Glutamatergic neuron (in vitro differentiated cells): ENCODE measurements at places on chromosomes 2 and 18. TPM values are rescaled to one million over a fixed set of nuclear protein-coding genes. Genes with fewer than 3 reads are reported as not detected.
A peak's percentile ranks its signal among the peaks of the same experiment; 100 is the strongest.

The EPC2 gene
- total RNA-seq = 40.9 TPM

The CPO gene
- total RNA-seq = not detected

The UGT1A10 gene
- not detected for total RNA-seq

The GCG gene
- not detected for total RNA-seq

The MBOAT2 gene
- total RNA-seq = 72.5 TPM

The ABCG5 gene
- total RNA-seq = not detected

The CKAP2L gene
- total RNA-seq = 3.3 TPM

The ANKRD29 gene
- not detected for total RNA-seq

The KCNK3 gene
- total RNA-seq = 21.7 TPM

DNA sequence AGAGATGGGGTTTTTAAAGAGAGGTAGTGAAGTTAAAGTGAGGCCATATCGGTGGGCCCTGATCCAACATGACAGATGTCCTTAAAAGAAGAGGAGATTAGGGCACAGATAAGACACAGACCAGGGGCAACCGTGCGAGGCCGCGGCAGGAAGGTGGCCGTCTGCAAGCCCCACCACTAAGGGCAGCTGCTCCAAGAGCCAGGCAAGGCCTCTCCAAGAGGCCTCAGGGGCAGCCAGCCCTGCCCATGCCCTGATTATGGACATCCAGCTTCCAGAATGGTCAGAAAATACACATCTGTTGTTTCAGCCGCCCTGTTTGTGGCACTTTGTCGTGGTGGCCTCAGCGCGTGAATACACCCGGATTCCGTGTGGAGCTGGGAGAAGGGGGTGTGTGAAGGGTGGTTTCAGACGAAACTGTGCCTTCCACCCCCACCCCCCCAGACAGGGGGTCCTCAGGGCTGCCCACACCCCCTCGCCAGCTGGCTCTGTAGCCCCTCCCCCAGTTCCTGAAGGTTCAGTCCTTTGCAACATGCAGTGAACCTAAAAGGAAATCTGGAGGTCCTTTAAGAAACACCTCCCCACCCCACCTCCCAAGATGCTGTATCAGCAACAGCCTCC is 74.1 kb upstream of the SMAD7 start:
- peaks cover 12% of the 10 kb centered on the region for H3K27me3 ChIP-seq
- no peak overlapping the region for H3K27ac ChIP-seq
- no peaks in the 10 kb centered on the region for H3K36me3 ChIP-seq
- no peaks in the 10 kb centered on the region for H3K4me1 ChIP-seq
- H3K4me3 ChIP-seq = no peak overlapping the region
- DNase-seq = no peak

DNA sequence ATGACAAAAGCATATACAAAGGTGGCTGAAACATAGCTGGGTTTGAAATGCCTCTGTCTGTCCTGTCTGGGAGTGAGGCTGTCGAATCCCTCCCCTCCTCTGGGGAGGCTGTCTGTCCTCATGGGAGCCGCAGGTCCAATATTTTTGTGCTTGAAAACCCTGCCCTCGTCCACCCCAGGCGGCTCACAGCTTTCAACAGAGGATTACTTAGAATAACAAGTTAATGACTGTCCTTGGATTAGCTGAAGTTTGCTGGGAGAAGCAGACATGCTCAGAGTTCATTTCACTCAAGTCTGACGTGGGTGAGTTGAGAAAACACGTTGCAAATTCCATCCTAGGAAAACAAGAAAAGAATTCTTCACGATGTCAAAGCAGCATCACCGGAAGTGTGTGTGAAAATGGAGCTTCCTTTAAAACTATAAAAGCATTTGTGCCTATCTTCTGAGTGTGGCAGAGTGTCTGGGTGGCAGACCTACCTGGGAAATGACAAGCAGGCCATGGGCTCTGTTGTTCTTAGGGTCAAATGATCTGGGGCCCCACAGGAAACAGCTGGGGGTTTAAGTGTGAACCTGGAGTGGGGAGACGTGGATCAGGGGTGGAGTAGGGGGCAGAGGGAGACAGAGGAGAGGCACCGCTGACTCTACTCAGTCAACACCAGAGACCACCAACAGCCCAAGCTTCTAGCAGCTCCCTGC is 77.1 kb downstream of the DDX1 start:
- DNase-seq = no peak
- no peak overlapping the region for H3K4me3 ChIP-seq
- peaks cover 4% of the 10 kb centered on the region for H3K27me3 ChIP-seq
- H3K27ac ChIP-seq = no peak overlapping the region
- peaks cover 17% of the 10 kb centered on the region for H3K4me1 ChIP-seq
- H3K36me3 ChIP-seq = peaks cover 5% of the 10 kb centered on the region

- no peak for DNase-seq
- peaks cover 5% of the 10 kb centered on the region for H3K4me1 ChIP-seq
- no peak overlapping the region for H3K27ac ChIP-seq
Observed at GRCh38 chr2:157747695-157748370, 119.2 kb upstream of the ACVR1C start.

- H3K27ac ChIP-seq = peak overlapping the region; percentile 83
- no peaks in the 10 kb centered on the region for H3K36me3 ChIP-seq
- DNase-seq = peak; percentile 54
- peaks cover 7% of the 10 kb centered on the region for H3K27me3 ChIP-seq
Observed at GRCh38 chr2:239290618-239291474, 110.0 kb downstream of the HDAC4 start.

- DNase-seq = no peak
- no peaks in the 10 kb centered on the region for H3K4me1 ChIP-seq
- H3K36me3 ChIP-seq = no peaks in the 10 kb centered on the region
- H3K27ac ChIP-seq = no peak overlapping the region
- H3K4me3 ChIP-seq = no peak overlapping the region
- peaks cover 2% of the 10 kb centered on the region for H3K27me3 ChIP-seq
Observed at GRCh38 chr2:182852090-182852489, 14.3 kb downstream of the FRZB start.

- no peak overlapping the region for H3K27ac ChIP-seq
- no peak for DNase-seq
- no peaks in the 10 kb centered on the region for H3K4me1 ChIP-seq
- no peak overlapping the region for H3K4me3 ChIP-seq
Observed at GRCh38 chr2:69933254-69933828, 18.4 kb downstream of the MXD1 start.

DNA sequence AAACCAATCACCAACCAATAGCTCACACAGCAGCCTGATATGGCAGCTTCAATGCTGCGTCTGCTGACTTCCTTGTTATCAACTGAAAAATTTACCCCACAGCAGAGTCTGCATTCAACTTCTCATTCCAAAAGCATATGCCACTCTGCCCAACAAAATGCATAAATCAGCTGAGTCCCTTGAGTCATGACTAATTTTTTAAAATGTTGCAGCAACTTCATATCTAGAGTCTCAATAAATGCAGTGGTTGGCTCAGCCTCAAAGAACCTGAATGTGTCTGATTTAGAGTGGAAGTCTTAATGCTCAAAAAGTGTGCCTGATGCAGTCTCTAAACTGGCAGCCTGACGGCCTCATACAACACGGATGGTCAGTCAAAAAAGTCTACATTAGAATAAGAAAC is 46.5 kb downstream of the FARSB start:
- H3K4me3 ChIP-seq = no peak overlapping the region
- H3K27me3 ChIP-seq = peaks cover 2% of the 10 kb centered on the region
- H3K27ac ChIP-seq = no peak overlapping the region
- H3K4me1 ChIP-seq = no peaks in the 10 kb centered on the region

DNA sequence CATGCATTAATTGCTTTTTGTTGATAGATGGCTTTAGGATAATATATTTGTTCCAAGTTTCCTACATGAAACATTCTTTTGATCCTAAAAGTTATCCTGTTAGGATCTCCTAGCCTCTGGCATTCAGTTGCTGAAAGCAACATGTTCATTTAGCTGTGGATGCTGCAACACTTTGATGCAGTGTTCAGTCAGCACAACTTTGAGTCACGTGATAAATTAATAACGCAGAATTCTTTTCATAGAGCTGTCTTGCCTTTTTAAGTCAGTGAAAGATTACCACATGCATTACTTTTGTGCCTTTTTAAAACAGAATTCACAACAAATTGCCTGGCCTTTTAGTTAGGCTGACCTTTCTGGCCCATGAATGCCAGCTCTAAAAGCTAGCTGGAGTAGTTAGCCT is 1467.9 kb upstream of the ZEB2 start:
- peaks cover 5% of the 10 kb centered on the region for H3K36me3 ChIP-seq
- no peak overlapping the region for H3K27ac ChIP-seq
- DNase-seq = no peak
- no peaks in the 10 kb centered on the region for H3K27me3 ChIP-seq
- peaks cover 3% of the 10 kb centered on the region for H3K4me1 ChIP-seq

GRCh38 chr2:11203480-11203879 is 48.2 kb downstream of the SLC66A3 start:
- H3K4me1 ChIP-seq = no peaks in the 10 kb centered on the region
- H3K4me3 ChIP-seq = no peak overlapping the region
- no peak overlapping the region for H3K27ac ChIP-seq
- no peaks in the 10 kb centered on the region for H3K36me3 ChIP-seq
- no peak for DNase-seq

DNA sequence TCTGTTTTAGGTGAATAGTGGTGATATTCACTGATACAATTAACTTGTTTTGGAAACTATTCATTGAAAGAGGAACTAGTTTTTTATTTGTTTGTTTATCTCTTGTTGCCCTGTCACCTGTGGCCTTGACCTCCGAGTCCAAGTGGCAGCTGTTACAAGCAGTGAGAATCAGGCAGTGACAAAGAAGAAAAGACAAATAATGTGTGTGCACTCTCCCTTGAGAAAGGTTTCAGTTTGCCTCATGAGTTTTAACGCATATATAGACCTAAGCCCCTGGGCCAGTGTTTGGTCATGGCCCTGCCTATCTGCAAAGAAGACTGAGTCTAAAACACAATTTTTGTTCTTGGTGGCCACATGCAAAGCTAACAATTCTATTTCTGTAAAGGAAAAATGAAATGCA is 15.3 kb downstream of the KYNU start:
- H3K27ac ChIP-seq = no peak overlapping the region
- H3K36me3 ChIP-seq = no peaks in the 10 kb centered on the region
- no peaks in the 10 kb centered on the region for H3K4me1 ChIP-seq
- DNase-seq = no peak

GRCh38 chr2:226798422-226799210 is 1.0 kb downstream of the IRS1 start:
- H3K36me3 ChIP-seq = no peaks in the 10 kb centered on the region
- DNase-seq = peak; percentile 65
- H3K27ac ChIP-seq = peak overlapping the region; percentile 66
- peak overlapping the region; percentile 86 for H3K4me3 ChIP-seq
- H3K4me1 ChIP-seq = peaks cover 26% of the 10 kb centered on the region
- peaks cover 10% of the 10 kb centered on the region for H3K27me3 ChIP-seq

GRCh38 chr2:218605432-218605831 is 2.3 kb upstream of the PLCD4 start:
- H3K27me3 ChIP-seq = peaks cover 4% of the 10 kb centered on the region
- H3K4me3 ChIP-seq = no peak overlapping the region
- DNase-seq = no peak
- no peak overlapping the region for H3K27ac ChIP-seq
- H3K4me1 ChIP-seq = peaks cover 5% of the 10 kb centered on the region

DNA sequence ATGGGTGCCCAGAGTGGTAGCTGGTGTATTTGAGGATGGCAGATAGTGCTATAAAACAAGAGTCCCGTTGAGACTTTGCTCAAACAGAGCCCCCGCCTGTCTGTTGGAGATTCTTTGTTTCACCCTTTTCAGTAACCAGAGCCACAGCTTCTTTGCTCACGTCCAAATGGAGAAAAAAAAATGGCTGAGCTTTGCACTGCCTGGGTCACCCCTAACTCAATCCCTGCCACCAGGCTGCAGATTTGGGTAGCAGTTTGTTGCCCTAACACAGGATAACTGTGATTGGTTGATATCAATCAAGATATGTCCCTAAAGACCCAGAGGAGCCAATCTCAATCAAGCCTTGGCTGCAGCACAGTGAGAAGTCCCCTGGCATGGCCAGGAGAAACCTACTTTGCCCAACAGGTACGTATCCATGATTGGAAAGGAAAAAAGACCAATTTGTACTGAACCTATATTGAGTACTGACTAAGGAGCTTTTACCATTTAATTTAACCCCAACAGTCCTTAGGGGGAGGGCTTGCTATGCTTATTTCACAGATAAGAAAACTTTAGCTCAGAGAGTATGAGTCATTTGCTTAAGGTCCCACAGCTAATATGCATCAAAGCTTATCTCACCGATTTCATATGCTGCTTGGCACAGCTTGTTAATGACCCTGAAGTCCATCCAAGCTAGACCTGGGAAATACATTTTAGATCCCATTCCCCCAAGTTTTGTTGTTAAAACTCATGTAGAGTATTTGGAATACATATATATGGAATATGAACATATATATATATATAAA is 72.0 kb upstream of the SH3BP4 start:
- no peak overlapping the region for H3K27ac ChIP-seq
- no peak overlapping the region for H3K4me3 ChIP-seq
- no peak for DNase-seq

GRCh38 chr2:169480079-169480465 is 778 bp downstream of the BBS5 start:
- no peak overlapping the region for H3K27ac ChIP-seq
- peaks cover 4% of the 10 kb centered on the region for H3K27me3 ChIP-seq
- no peak for DNase-seq
- peak overlapping the region; percentile 92 for H3K4me3 ChIP-seq

GRCh38 chr2:11975373-11975772 is 228.9 kb downstream of the LPIN1 start:
- H3K27me3 ChIP-seq = no peaks in the 10 kb centered on the region
- H3K4me3 ChIP-seq = no peak overlapping the region
- H3K36me3 ChIP-seq = peaks cover 17% of the 10 kb centered on the region

- DNase-seq = no peak
- no peak overlapping the region for H3K27ac ChIP-seq
- peaks cover 3% of the 10 kb centered on the region for H3K27me3 ChIP-seq
- peaks cover 5% of the 10 kb centered on the region for H3K36me3 ChIP-seq
- H3K4me3 ChIP-seq = no peak overlapping the region
Observed at GRCh38 chr2:29189052-29189451, 73.8 kb downstream of the CLIP4 start.
